ENCODE measurements at places on chromosomes 7 and 10.
A peak's percentile ranks its signal among the peaks of the same experiment; 100 is the strongest.

DNA sequence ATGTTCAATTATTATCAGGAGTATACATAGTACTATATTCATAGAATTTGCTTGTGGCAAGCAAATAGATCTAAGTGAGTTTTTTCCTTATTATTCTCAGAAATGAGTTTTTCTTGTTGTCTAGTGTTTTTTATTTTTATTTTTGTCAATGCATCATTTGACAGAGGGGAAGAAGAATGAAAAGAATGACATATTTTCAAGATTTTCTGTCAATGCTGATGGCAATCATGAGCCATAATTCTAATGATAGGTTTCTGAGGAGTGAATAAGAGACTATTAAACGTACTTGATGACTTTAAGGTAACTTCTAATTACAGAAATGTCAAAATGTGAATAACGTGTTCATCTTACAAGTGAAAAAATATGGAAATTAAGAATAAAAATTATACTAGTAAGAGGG is 144.6 kb upstream of the CSTF2T start:
- DNase-seq = no peak

- DNase-seq = no peak
Measured at GRCh38 chr7:82404652-82405051, 38.9 kb downstream of the CACNA2D1 start.

GRCh38 chr10:10685566-10685965 is 332.1 kb upstream of the CELF2 start:
- no peak for DNase-seq

GRCh38 chr7:16174253-16174652 is 247.1 kb downstream of the CRPPA start:
- DNase-seq = no peak

DNA sequence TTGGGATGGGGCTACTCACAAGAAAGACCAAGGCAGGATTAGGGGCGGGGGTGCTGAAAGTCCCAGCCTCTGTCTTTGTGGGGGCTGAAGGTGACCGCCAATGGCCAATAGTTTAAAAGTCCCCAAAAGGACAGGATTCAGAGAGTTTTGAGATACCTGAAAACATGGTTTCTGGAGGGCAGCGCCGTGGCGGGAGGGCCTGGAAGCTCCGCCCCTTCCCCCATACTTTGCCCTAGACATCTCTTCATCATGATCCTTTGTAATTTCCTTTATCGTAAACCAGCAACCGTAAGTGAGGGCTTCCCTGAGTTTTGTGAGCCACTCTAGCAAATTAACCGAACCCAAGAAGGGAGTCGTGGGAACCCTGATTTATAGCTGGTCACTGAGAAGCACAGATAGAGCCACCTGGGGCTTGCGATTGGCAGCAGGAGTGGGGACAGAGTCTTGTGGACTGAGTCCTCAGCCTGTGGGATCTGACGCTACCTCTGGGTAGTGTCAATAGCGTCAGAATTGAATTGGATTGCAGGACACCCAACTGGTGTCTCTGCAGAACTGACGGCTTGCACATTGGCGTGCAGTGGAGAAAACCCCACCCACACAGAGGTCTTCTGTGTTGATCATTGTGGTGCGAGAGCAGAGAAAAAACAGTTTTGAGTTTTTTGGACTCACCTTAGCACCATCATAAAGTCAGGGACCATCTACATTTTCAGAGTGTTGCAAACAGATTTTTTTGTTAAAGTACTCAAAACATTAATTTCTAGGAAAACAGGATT is 169.3 kb downstream of the USP6NL start:
- no peak for DNase-seq

DNA sequence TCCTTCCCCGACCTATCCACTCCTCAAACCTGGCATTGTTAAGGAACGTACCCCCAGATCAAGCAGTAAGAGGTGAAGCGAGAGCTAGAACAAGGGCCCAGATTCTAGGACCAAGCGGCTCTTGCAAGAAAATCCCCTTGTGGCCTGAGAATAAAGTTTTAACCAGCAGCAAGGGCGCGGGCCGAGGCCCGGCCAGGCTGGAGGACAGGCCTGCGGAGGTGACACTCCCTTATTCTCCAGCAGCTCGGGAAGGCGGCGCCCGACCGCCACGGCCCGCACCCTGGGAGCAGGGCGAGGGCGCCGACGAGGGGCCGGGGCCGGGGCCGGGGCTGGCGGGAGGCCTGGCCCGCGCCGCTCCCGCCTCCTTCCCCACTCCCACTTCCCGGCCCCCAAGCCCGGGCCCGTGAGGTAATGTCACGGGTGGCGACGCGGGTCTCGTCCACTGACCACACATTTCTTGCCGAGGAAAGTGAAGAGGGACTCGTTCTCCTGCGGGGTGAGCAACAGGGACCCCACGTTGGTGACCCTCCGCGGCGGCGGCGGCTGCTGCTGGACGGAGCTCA is 551 bp downstream of the WASL start:
- peak; percentile 63 for DNase-seq

DNA sequence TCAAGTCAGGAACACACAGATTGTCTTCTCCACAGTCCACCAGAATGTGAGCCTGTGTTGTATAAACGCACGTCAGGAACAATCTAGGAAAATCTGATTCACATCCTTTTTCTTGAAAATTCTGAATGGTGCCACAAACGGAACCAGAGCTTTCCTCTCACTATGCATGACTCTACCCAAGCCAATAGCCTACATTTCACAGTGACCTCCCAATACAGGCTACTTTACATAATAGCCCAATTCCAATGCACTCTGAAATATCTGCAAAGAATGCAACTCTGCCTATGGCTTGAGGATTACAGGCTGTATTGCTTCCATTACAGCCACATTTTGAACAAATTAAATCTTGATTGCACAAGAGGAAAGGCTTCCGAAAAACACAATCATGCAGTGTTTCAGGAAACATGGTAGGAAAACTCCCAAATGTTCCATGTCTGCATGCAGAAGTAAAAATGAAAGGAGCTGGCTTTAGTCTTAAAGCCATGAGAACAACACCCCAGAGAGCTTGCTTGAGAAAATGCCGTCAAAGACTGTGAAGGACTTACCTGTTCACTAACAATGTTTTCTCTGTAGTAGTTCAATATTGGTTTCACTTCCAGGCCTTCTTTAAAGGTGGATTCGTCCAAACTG is 113.9 kb downstream of the ITGA8 start:
- DNase-seq = no peak

- DNase-seq = no peak
Measured at GRCh38 chr10:4062072-4062471, 277.1 kb upstream of the KLF6 start.

DNA sequence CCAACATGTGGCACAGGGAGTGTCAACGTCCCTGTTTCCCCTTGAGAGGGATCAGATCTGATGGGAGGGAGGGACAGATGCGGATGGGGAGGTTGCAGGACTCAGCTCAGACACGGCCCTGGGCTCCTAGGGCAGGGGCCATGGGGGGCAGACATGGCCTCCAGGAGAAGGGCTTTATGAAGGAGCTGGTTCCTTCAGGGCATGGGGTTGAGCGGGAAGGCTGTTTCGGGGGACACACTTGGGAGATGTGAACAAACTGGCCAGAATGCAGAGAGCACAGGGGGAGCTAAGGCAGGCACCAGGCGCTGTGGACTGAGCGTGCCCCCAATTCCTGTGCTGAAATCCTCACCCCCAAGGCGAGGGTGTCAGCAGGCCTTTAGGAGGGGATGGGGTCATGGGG is 581.9 kb upstream of the FOXK1 start:
- DNase-seq = no peak

GRCh38 chr7:91800389-91800788 is 80.1 kb downstream of the MTERF1 start:
- no peak for DNase-seq

GRCh38 chr7:23115991-23116390 is 10.4 kb downstream of the KLHL7 start:
- no peak for DNase-seq

- DNase-seq = no peak
Measured at GRCh38 chr10:124249196-124249595, 155.8 kb upstream of the CHST15 start.

DNA sequence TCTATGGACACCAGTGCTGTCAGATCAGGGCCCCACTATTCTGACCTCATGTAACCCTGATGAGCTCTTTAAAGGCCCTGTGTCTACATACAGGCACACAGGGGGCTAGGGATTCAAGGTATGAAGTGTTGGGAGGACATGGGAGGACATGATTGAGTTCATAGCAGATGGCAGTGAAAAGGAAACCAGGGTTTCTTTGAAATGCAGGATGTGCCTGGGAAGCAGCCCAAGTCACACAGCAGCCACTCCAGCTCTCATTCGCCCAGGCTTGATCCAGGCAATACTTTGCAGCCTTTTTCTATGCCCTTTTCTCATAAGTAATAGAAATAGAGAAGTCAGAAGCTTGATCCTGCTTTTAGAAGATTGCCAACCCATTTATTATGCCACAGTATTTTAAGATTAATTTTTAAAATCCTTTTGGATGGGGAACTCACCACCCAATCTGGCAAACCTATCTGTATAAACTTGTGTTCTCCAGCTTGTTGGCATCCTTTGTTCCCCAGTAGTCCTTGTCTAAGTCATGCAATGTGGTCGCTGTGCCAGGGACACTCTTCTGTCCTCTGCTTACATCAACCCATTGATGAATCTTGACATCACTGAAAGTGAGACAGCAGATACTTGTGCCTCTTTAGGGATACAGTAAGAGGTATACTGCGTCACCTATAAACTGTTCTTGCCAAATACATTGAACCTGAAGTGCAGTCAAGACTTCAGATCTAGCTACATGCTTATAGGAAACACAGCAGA is 95.0 kb downstream of the TAF3 start:
- DNase-seq = no peak

DNA sequence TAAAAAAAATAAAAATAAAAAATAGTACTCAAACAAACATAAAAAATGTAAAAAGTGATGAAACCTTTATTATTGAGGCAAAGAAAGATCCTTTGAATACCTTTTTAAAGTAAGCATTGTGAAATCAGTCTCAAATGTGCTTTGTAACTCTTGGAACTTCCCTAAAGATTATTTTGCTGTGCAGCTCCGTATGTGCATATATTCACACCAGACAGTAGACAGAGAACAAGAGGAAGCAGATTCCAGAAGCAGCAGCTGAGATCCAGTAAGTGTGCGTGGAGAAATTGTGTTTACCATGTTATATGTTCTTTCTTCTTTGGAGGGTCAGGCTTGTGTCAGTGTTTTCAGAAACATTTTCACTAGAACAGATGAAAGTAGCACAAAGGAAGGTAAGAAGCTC is 324.9 kb downstream of the AGMO start:
- DNase-seq = no peak

- DNase-seq = no peak
Measured at GRCh38 chr7:77771901-77772300, 26.3 kb downstream of the TMEM60 start.

DNA sequence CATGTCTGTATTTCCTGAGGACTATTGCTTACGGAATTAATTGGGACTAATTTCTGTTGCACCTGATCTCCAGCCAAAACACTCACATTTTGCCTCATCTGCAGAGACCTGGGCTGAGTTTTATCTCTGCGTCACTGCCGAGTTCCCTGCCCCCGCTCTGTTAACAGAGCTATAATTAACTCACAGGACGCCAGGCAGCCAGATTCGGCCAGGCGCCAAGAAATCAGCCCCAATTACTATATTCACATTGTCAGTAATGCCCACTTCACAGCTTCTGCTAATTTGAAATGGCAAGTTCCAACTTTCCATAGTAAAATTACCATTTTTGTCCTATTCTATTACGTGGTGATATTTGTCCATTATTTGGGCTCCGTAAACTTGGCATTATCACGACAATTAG is 130.5 kb downstream of the CUX1 start:
- no peak for DNase-seq

- no peak for DNase-seq
Measured at GRCh38 chr10:116324227-116324950, at the start of gene CCDC172. CCDC172 (plus strand) TSS chr10:116324448; CDS start chr10:116325012, 564 bp downstream.

DNA sequence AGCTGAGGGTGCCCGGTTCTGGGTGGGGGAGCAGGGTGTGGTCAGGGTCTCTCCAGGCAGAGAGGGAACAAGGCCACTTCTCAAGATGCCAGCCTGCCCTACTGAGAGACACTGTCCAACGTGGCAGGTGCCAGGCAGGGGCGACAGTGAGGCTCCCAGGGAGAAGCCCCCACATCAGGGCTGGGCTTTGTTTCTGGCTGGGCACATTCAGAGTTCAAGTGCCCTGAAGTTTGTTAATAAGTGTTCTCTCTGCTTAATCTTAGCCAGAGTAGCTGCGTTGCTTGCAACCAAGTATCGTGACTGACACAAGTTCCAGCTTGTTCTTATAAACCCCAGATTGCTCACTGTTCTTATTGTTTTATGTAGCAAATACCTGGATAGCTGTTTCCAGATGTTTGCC is 21.8 kb downstream of the FOXL3 start:
- DNase-seq = no peak

GRCh38 chr7:135208102-135208793 is 3.1 kb downstream of the WDR91 start:
- DNase-seq = peak; percentile 30

- no peak for DNase-seq
Measured at GRCh38 chr10:55183993-55184392, 383.0 kb upstream of the PCDH15 start.

DNA sequence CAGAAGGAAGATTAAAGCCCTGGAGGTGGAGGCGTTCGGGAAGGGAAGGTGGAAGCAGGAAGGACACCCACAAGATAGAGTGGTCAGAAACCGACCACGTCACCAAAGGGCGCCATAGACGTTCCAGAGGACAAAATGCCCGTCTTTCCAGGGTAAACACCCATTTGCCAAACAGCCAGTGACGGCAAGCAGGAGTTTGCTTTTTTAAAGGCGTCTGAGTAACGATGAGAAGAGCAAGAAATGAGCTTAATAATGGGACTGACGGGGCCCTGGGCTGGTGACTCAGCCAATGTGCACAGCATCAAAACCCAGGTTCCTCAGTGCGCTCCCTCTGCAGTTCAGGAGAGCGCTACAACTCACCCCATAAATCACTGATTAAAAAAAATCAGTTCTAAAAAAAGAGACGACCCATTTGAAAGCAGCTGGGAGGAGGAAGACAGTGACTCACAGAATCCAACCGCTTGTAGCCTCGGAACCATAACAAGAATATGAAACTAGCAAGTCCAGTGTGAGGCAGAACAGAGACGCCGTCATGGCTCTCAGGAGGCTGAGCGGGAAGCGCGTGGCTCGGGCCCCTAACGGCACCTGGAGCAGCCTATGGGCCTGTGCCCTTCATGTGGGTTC is 5.9 kb downstream of the DIP2C start:
- no peak for DNase-seq

All from hematopoietic multipotent progenitor cell treated with erythropoietin and hydrocortisone succinate and interleukin-3 and kit ligand, for 15 days (in vitro differentiated cells).